NCI-H2029 (cell line): ENCODE measurements at places on chromosomes 11 and 22.

GRCh38 chr11:18452927-18453326 is 2.7 kb upstream of the LDHAL6A start:
- DNase-seq: no peak

- no peak for DNase-seq
Observed at GRCh38 chr11:92364177-92364576, 139.6 kb downstream of the FAT3 start.

DNA sequence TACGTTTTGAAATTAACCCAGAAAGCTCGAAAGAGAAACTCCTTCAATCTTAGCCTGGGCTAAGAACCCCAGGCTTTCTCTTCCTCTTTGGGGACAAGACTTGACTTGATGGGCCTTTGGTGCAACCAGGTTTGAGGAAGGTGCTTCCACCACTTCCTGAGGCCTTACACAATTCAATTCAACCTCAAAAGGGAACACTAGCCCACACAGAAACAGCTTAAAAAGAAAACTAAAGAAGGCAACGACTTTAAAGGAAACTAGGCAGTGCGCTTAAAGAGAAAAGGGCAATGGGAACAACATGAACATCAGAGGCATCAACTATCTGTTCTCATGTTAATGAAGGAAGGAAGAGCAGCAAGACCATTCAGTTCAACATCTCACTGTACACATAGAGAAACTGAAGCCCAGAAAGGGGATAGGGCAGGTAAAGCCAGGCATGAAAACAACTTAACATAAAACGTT is 24.8 kb downstream of the PAK1 start:
- DNase-seq: no peak

DNA sequence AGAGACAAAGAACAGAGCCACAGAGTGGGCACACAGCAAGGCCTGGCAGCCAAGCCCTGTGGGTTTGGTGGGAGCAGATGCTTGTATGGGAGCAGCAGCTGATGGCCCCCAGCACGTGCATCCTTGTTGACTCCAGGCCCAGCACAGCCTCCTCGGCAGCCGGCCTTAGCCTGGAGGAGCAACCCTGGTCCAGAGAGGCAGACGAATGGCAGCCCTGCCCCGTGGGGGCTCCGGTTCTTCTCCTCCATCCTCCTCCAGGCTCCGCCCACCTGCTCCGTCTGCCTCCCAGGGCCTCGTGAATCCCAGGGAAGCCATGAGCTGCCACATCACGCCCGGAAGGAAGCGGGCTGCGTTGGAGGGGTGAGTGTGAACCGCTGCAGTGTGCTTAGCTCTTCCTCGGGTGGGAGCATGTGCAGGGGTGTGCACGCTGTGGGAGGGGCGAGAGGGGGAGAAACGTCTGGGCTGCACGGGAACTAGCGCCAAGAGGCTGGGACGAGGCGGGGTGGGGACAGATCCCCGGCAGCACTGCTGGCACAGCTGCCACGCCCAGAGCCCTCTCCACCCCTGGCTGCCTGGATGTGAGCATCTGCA is 36.3 kb upstream of the JAM3 start:
- no peak for DNase-seq

DNA sequence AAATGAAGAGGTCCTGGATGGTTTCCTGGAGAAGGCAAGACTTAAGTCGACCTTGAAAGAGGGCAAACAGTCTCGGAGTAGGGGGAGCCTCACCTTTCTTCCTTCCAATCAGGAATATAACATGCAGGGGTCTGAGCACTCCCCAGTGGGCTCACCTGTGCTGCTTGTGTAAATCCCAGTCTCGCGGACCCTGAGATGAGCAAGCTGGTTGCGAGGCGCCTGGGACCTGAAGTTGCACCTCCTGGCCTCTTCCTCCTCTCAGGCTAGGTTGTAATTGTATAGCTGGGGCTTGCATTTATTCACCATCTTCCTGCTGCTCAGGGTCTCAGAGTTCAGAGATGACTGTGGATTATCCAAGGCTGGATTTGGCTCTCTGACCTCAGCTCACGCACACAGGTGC is 7.5 kb upstream of the WBP2NL start:
- DNase-seq: no peak

DNA sequence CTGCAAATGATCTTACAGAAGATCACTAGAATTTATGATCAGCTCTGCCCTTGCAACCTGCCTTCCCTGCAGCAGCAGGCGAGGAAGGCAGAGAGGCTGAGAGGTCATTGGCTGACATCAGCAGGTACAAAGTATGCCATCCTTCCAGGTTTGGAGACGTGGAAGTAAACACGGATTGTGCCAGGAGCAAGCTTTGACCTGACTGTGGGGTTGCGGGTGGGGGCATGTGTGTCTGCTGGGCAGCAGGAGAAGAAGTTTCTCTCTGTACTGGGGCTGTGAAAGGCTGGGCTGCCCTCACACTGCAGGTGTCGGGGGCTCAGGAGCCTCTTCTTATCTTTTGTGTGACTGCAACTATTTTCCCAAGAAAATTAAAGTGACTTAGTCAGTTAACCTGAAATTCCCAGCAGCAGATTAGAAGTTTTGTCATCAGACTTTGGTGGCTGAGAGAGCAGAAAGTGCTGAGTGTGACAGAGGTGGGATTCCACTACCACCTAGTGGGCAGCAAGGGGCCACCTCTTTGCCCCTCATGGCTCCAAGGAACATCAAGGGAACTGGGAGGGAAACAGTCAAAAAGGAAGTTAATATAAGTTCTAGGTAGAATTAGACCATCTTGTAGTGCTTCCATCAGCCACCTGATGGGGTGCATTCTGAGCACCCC is 565.9 kb downstream of the ETS1 start:
- DNase-seq: no peak
